ENCODE measurements at places on chromosomes 1 and 21. TPM values are rescaled to one million over a fixed set of nuclear protein-coding genes. Genes with fewer than 3 reads are reported as not detected.

DNA sequence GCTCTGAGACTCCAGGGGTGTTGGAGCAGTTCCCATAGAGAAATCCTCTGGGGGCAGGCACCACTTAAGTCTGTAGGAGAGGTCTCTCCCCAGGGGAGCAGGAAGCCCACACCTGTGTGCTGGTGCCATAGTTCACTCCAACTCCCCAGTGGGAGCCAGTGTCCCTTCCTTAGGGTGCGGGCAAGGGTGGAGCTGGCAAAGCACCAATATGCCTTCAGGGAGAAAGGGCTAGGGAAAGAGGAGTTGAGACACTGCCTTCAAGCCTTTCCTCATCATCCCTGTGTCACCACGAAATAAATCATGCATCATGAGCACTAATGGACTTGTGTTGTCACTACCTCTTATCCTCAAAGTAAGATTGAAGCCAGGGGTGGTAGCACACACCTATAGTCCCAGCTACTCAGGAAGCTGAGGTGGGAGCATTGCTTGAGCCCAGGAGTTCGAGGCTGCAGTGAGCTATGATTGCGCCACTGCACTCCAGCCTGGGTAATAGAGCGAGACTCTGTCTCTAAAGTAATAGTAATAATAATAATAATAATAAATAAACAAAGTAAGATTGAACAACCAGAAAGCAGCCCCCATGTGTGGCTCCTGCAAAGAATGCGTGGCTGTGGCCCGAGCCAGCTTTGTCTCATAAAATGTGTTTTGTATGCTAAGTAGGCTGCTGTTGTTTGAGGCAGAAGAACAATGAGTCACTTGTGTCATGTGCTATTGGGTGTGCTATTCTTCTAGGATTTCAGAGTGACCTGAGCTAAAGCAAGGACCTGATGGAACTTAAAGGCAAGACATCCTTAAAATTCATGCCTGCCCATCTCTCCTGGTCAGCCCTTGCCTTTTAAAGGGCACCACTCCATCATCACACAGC, 6.7 kb upstream of the TIE1 start:
- H3K27me3 ChIP-seq: peaks cover 2% of the 10 kb centered on the region
- H3K4me3 ChIP-seq: no peak overlapping the region
- peak; percentile 50 for DNase-seq
- H3K36me3 ChIP-seq: no peaks in the 10 kb centered on the region
- peaks cover 25% of the 10 kb centered on the region for H3K4me1 ChIP-seq

RYR2 gene
- total RNA-seq: not detected

GRCh38 chr1:62433861-62434617, 2.8 kb upstream of the USP1 start:
- H3K27ac ChIP-seq: no peak overlapping the region
- peaks cover 15% of the 10 kb centered on the region for H3K36me3 ChIP-seq
- peaks cover 33% of the 10 kb centered on the region for H3K4me1 ChIP-seq
- no peak for DNase-seq

GPR37L1 gene
- total RNA-seq: not detected

Data from HFFc6 (cell line).